ENCODE measurements at places on chromosomes 4 and X.

- DNase-seq, result no peak
Measured at GRCh38 chrX:17519358-17519757, 144.4 kb downstream of the NHS start.

DNA sequence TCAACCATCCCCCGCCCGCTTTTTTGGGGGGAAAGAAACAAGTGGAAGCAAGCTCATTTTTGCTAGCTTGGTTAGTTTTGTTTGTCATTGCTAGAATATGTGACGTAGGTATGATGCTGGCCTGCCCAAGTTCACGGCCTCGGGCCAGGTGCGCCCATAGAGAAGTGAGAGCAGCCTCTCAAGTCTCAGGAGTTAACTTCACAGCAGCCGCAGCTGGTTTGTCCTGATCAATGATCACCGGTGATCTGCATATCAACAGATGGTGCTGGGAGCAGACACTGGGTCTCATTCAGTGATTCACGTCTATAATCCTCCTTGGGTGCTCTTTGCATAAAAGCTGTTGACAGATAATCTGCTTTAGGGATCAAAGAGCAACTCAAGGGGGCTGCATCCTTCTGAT is 50.1 kb downstream of the ENPP6 start:
- no peak for DNase-seq

DNA sequence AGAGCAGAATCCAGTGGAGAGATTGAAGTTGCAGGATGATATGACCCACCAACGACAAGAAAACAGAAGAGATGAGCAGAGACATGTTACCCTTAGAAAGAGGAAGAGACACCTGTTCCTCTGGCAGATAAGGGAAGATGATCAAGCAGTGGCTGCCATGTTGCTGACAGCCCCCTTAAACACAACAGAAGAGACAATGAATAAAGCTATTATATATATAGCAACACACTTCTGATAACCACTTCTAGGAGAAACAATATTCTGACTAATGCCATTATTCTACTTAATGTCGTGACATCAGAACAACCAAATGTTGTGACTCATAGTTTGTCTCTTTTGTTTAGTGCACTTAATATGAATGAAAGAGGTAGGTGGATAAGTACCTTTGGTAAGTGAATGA is 44.9 kb downstream of the SH3RF1 start:
- no peak for DNase-seq

DNA sequence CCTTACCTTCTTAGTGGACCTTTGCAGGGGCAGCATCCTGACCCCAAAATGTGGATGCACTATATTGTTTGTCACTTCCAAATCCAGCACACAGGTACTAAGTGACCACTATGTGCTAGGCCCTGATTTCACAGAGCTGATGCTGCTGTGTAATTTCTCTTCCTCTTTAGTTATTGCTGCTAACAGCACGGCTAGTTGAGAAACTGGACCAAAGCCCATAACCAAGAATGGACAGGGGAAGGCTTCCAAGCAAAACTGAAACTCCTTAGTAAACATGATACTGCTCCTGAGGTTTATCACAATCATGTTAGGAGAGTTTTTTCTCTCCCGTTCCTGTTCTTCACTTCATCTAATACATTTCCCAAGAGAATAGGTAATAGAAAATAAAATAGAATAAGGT is 172.9 kb upstream of the TTC29 start:
- DNase-seq, result no peak

DNA sequence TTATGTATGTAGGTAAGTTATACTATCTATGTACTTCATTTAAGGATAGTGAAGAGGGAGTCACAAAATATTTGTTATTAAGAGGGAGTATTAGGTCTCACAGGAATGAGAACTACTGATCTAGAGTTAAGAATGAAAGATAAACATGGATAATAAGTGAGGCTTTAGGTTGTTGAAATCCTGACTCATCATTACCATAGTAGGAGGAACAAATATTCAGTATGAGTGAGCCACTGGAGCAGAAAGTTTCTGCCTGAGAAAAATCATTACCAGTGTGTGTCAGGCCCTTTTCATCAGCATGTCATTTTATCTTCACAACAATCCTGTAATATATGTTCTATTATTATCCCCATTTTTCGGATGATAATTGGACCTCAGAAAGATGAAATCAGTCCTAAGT is 27.2 kb upstream of the IGSF1 start:
- DNase-seq, result no peak

DNA sequence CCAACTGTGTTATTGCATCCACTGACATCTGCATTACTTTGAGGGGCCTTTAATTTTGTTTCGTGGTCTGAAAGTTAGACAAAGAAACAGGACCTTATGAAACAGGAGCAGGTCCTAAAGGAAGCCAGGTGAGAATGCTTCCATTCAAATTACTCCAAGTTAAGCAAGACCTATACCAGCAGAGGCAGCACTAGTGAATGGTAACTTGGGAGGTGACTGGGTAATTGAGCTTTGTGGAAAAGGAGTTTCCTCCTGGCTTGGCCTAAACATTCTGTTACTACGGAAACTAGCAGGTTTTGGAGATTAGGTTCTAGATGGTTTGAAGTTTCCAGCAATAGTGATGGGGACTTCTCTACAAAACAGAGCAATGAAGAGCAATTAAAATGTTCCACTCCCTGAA is 173.5 kb downstream of the NKX6-1 start:
- no peak for DNase-seq

- no peak for DNase-seq
Measured at GRCh38 chrX:78643096-78643495, 16.0 kb downstream of the RTL3 start.

- DNase-seq, result peak; percentile 12
Measured at GRCh38 chr4:2812612-2813354, 19.9 kb downstream of the SH3BP2 start.

GRCh38 chrX:69535661-69536060 is 31.5 kb downstream of the NALF2 start:
- no peak for DNase-seq

GRCh38 chr4:47494124-47494430 is 9.0 kb downstream of the ATP10D start:
- DNase-seq, result no peak

- no peak for DNase-seq
Measured at GRCh38 chr4:151991001-151991883, 230.4 kb upstream of the GATB start.

- no peak for DNase-seq
Measured at GRCh38 chrX:95889279-95889678, 795.4 kb upstream of the DIAPH2 start.

- no peak for DNase-seq
Measured at GRCh38 chr4:56289934-56290333, 97.4 kb downstream of the AASDH start.

GRCh38 chr4:36288731-36289426 is 7.5 kb downstream of the DTHD1 start:
- DNase-seq, result no peak

DNA sequence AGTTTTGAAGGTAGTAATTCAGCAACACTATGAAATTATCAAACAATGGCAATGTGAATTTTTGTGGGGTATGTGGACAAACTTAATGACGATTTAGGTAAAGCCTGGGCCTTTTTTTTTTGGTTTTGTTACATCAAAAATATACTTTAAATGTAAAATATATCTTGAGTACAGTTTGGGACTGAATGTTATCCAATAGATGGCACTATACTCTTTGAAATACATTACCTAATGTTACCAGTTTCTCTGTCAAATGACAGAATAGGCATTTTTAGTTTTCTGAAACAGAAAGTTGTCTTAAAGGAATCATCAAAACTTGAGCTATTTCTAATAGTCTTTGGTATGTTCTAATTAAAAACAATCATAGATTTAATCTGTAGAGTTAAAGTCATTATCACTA is 1651.9 kb downstream of the C4orf33 start:
- peak; percentile 9 for DNase-seq

Measured in NCI-H2081 (cell line).